ENCODE measurements at places on chromosomes 7 and 10.

DNA sequence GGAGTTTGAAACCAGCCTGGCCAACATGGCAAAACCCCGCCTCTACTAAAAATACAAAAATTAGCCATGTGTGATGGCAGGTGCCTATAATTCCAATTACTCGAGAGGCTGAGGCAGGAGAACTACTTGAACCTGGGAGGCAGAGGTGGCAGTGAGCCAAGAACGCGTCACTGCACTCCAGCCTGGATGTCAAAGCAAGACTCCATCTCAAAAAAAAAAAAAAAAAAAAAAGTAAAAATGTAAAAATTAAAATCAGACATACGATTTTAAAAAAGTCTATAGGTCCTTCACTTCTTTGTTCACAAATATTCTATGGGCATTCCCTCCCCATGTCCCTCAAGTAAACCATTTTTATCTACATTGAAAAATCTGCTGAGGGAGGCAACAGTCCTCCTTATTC, 34.9 kb upstream of the TLL2 start:
- DNase-seq: no peak

GRCh38 chr7:69781412-69781846, 183.2 kb downstream of the AUTS2 start:
- no peak for DNase-seq

DNA sequence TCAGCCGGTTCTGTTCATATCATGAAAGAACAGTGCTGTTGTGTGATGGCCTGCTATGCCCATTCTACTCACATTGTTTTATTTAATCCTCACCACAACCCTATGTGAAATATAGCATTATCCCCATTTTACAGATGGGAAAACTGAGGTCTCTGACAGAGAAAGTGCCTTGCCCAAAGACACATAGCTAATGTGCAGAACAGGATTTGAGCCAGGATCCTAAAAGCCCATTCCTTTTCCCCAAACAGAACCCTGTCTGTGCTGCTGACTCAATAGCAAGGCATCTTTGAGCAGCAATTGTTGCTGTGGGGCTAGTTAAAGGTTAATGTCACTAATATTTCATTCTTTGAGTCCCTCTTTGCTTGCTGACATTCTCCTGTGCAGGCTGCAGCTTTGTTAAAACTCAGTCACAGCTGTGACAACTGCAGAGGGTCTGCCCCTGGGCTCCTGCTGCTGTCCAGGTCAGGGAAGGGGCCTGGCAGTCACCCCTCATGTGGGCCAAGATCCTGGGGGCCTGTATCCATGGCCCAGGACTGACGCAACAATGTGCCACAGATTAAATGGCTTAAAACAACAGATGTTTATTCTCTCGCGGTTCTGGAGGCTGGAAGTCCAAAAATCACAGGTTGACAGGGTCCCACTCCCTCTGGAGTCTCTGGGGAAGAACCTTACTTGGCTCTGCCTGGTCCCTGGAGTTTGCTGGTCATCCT, 40.4 kb downstream of the AFAP1L2 start:
- no peak for DNase-seq

DNA sequence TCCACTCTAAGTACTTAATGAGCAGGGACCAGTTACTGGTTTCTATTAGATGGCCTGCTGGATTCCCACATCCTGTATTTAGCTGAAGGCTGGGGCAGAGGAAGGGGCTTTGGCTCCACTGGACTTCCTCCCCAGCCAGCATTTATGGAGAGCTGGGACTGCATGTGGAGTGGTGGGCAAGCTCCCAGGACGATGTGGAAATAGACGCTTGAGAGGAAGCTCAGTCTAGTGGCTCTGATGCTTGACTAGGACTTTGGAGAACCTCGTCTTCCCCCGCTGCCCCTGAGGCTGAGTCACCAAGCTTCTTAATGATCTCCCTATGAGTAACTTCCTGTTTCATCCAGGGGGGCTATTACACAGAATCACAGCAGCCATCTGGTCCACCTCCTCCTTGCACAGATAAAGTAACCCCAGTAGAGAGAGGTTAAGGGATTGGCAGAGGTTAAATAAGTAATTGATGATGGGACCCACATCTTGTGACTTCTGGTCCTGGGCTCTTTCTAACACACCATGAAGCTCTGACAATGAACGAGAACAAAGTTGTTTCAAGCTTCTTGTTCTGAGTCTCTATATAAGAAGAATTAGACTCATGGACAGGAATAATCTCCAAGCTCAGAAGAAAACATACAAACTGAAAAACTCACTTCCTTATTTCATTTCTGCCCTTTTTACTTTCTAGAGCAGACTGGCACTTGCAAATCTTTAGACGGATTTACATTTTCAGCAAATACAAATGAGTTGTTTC, 126.2 kb downstream of the PRPF18 start:
- no peak for DNase-seq

DNA sequence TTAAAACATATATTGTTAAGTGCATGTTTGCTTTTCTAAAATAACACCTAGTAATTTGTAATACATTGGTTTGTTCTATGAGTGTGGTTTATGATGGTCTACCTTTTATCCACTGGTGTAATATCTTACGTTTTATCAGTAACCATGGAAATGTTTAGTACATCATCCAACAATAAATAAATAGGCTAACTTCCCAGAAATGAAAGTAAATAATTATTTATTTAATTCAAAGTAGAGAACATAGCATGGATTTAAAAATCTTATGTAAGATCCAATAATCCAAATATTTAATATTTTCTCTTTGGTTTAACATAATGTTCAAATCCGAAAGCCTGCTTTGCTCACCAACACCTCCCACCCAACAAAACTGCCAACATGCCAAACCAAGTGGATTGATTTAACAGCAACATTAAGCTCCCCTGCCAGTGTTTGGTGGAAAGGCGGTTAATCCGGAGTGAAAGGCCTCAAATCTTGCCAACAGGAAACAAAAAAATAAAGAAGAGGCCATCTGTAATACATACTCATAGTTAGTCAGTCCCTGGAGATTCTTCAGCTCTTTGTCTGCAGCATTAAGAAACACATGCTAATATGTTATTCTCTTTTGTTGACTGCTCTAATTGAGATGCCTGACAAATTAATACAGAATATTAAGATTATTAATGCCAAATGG, 897.8 kb downstream of the CNTNAP2 start:
- no peak for DNase-seq

- DNase-seq: no peak
Measured at GRCh38 chr7:41824284-41824683, 121.4 kb upstream of the INHBA start.

DNA sequence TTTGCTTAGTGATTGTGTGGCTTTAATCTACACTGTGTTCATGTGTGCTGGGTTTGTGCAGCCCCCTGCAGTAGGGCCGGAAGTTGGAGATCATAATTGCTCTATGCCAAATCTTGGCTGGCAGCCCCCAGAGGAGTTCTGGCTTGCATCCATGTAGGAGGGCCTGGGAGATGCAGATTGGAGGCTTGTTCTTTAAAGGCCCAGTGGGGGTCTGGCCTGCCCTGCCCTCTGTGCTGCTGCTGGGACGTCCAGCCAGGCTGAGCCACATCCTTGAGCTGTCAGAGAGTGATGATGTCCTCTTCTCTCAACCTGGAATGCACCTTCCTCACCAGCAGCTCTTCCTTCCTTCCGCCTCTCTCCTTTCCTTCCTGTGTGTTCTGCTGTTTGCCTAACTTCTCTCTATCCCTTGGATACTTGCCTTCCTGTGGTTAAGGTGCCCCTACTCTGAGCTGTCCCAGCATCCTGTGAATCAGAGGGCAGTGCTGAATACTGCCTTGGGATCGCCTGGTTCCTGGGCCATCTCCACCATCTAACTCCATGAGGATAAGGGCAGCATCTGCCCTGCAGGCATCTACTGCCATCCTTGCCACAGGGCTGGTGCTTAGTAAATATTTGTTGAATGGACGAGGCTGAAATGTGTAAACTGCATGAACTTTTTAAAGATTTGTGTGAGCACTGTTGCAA, 30.2 kb downstream of the DOCK1 start:
- no peak for DNase-seq

DNA sequence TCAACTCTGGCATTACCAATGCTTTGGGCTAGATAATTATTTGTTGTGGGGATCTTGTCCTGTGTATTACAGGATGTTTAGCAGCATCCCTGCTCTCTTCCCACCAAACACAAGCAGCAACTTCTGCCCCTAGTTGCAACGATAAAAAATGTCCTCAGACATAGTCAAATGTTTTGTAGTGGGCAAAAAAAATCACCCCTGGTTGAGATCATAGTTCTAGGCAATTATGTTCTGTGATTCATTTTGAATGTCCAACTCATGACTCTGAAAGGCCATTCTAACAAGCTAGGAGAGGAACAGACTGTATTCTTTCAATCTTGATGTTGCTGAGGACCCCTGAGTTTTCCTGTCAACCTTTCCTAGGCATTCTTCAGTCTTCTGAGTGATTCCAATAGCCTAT, 79.5 kb downstream of the RTKN2 start:
- no peak for DNase-seq

GRCh38 chr10:21015851-21016250, 118.7 kb upstream of the NEBL start:
- DNase-seq: no peak

- DNase-seq: no peak
Measured at GRCh38 chr7:108234281-108234680, 104.1 kb upstream of the LAMB4 start.

DNA sequence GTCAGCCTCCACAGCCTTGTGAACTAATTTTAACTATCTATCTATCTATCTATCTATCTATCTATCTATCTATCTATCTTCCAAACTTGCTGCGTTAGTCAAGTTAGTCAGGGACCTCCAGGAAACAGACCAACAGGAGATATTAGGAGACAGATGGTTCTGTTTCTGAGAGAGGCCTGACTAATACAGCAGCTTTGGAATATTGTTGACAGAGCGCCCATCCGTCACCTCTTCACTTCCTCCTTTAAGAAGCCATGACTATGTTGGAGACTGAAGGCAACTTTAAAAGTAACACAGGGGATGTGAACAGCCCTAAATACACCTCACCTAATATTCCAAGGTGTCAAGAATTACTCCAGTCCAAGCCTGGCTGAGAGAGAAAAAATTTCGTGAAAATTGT, 280.9 kb upstream of the IGFBP3 start:
- DNase-seq: no peak

DNA sequence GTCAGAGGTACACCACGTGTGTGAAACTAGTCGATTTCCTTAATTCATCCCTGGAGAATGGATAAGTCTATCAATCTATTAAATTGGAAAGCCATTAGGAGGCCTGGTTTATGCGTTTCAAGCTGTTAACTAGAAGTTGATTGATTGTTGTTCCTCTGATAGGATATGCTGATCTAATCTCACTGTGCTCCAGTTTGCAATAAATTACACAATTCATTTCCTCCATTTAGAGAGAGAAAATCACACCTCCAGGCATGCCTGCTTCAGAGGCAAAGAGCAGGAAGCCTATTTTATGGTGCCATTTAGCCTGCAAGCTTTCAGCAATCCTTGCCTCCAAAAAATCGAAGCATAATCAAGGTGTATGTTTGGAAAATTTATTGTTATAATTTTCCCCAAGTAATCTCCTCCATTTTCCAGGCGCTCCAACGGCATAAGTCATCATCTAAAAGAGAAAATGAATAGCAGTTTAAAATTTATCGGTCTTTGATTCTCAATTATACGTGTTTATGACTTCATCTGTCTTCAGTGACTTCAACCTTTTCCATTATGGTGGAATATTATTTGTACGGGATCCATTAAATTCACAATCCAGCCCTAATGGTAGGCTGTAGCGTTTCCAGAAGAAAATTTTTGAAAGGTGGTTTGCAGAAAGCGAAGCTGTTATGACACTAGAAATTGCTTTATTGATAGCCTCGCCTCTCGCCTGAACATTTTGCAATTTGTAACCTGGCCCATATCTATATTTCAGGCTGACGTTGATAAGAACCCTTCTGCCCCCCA, 42.9 kb upstream of the HMX3 start:
- no peak for DNase-seq

DNA sequence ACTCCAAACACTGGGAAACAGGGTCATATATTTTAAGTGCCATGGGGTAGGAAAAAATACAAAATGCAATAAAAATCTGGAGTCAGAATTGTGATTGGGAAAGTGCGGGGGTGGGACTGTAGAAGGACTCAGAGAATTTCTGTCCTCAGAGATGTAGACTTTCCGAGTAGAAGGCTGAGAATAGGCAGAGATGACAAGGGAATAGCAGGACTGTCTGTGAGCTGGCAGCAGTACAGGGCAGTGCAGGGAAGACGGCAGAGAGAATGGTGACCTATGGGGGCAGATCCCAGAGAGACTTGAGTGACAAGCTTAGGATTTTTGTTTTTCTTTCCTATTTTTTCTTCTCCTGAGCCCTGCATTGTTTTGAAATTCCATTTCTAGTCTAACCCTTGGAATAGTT, 127.6 kb downstream of the SLC16A9 start:
- DNase-seq: no peak

DNA sequence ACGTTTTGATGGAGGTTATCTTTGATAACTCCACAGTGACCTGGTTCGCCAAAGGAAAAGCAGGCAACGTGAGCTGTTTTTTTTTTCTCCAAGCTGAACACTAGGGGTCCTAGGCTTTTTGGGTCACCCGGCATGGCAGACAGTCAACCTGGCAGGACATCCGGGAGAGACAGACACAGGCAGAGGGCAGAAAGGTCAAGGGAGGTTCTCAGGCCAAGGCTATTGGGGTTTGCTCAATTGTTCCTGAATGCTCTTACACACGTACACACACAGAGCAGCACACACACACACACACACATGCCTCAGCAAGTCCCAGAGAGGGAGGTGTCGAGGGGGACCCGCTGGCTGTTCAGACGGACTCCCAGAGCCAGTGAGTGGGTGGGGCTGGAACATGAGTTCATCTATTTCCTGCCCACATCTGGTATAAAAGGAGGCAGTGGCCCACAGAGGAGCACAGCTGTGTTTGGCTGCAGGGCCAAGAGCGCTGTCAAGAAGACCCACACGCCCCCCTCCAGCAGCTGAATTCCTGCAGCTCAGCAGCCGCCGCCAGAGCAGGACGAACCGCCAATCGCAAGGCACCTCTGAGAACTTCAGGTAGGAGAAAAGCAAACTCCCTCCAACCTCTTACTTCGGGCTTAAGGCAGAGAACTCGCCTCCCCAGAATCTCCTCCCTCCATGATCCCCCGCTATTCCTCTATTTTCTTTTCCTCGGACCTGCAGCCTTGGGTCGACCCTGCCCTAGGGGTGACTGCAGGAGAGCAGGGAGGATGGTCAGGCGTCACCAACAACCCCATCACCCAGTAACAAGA, at the start of gene SERPINE1:
Gene SERPINE1, plus strand, starts transcription at position 454 of the 809 bp plus-strand sequence. CDS start 1,290 bp downstream, outside the sequence.
- peak; percentile 17 for DNase-seq

DNA sequence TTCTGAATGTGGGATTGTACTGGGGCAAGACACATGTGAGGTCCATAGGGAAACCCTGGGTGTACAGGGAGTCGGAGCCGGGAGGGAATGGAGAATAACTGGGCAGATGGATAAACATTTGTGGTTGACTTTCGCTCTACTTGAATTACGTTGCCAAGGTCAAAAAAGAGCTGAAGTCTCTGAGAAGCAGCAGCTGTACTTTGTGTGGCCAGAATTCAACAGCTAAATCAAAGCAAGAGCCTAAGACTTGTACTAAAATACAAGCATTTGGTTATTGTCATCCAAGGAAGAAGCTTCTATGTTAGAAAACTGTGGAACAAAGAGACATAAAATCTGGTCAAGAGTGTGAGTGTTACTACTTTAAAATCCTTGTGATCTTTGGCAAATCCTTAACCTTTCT, 457.2 kb downstream of the ARL4A start:
- no peak for DNase-seq

GRCh38 chr10:9577746-9578145, 1439.9 kb upstream of the CELF2 start:
- no peak for DNase-seq
